Omental fat pad (tissue), 4 donors: ENCODE measurements at places on chromosomes 1 and 21. TPM values are rescaled to one million over a fixed set of nuclear protein-coding genes. Genes with fewer than 3 reads are reported as not detected.

Gene LCE2C
- not detected for total RNA-seq

Gene RWDD3
- total RNA-seq, result 5.2 TPM

Gene TXNIP
- 2,478 TPM for total RNA-seq

Gene PM20D1
- 0.63 TPM for total RNA-seq

Gene BEND5
- 1.5 TPM for total RNA-seq

Gene AQP10
- total RNA-seq, result not detected

Gene A3GALT2
- not detected for total RNA-seq

Gene NBPF4
- not detected for total RNA-seq

Gene FALEC
- not detected for total RNA-seq

Gene SLAMF7
- 2.0 TPM for total RNA-seq

- no peak for DNase-seq
These were observed 19.3 kb upstream of the TBX19 start for GRCh38 chr1:168261390-168261789.

- no peak for DNase-seq
These were observed 51.1 kb downstream of the FAM163A start for GRCh38 chr1:179794146-179794545.

DNA sequence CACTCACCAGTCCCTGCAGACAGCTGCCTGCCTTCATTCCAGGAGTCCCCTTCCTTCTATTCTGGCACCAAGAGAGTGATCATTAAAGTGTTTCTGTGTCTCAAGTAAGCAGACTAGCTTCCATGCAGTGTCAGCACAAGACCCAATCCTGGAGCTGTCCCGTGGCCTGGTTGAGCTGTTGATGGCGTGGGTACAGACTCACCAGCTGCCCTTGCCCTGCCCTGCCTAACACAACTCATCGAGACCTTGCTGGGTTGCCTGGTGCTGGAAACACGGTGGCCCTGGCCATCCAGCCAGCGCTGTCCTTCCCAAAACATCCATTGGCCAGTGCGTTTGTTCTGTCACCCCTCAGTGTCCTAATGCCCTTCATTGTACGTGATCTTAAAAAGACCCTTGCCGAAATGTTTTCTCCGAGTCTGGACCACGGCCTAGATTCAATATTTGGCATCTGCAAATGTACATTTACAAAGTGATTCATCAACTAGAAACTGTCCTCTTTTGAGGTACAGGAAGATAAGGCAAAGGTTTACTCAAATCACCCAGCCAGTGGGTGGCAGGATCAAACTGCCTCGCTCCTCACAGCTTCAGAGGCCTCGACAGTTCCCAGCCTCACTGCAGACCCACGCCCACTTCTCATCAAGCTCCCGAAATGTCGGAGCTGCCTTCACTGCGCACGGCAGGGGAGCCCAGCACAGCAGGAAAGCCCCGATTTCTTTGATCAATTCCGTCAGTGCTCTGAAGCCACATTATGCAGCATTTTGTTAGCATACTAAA lies 494.2 kb downstream of the KIF26B start:
- DNase-seq, result no peak

DNA sequence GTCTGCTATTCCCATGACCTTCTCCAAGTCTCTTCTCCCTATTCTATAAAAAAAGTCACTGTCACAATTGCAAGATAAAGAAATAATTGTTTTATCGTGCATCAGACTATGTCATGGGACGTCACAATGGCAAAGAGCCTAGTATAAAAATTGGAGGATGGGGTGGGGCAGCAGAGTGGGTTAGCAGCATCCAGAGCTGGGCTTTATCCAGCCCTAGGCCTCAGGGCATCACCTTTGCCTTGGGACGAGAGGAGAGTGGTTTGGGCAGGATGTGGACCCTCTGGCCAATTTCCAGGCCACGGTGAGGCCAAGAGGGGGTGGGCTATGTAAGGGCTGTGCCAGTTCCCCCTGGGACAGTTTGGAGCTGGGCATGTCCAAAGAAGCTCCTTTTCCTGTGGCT lies 25.7 kb downstream of the WNT4 start:
- DNase-seq, result no peak

DNA sequence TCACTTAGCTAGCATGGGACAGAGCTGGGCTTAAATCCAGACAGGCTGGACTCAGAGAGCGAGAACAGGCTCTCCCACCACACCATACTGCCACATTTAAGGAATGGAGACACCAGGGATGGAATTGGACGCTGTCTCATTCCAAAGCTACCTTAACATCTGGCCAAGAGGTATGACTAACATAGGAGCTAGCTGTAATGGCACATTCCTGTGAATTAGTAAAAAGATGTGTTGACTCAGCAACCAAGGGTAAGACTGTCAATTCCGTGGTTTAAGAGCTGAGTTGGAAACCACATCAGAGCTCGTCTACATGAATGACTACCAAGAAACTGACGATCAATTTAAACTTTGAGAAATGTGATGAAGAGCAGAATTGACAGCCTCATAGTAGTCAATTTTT lies 8.3 kb upstream of the TNFRSF9 start:
- no peak for DNase-seq

DNA sequence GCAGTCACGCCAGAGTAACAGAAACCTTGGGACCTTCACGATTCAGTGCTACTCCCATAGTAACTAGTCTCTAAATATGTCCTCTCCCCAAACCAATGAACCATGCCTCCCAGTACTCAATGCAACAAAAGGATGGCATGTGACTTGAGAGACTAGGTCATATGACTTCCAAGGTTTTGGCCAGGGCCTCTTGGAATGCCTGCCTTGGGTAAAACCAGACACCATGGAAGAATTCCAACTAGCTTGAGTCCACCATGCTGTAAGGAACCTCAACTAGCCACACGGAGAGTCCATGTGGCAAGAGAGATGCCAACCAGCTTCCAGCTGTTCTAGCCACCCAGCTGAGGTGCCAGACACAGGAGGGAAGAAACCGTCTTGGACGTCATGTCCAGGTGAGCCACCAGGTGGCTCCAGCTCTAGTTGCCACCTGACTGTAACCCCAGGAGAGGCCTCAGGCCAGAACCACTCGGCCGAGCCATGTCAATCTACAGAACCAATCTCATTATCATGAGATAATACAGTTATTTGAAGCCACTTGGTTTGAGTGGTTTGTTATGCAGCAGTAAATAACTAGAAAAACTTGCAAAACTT lies 115.0 kb downstream of the SYF2 start:
- no peak for DNase-seq

- DNase-seq, result no peak
These were observed 9.7 kb upstream of the PMVK start for GRCh38 chr1:154945962-154946850.

DNA sequence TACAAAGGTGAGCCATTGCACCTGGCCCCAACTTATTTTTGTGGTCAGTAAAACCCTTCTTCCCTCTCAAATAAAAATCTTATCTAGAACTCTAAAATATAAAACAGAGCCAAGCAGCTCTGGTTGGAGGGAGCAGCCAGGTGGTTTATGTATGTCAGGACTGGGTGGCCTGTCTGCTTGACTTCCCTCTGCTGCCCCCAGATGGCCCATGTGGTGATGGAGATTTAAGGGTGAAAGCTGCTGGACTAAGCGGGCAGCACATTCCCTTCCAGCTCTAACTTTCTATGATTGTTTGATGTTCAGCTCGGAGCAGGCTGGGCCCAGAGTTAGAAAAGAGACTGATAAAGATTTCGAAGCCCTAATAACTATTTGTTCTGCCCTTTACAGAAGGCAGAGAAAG lies 11.9 kb upstream of the PAQR6 start:
- DNase-seq, result no peak

DNA sequence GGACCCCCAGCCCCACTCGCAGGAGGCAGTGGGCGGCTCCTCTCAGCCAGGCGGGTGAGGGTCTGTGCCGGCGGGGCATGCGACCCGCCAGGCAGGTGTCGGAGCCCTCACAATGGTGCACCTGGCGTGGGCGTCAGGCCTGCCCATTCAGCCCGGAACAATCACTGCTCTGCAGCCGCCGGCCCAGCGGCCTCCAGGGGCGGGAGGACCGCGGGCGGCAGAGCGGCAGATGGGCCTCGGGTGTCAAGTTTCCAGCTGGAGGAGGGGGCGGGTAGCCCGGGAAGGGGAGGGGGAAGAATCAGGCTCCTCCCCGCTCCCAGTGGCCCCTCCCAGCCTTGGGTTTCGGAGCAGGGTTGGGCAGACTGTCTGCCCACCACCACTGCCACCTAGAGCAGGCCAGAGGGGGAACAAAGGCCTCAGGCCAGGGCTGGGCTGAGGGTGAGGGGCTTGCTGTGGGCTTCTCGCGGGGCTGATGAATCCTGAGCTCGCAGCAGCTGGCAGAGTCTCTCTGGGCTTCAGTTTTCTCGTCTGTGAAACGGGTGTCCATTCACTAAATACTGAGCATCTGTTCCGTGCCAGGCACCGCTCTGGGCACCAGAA lies 39.5 kb upstream of the CASZ1 start:
- no peak for DNase-seq

GRCh38 chr1:223486366-223486765 lies 93.2 kb downstream of the CCDC185 start:
- DNase-seq, result no peak

DNA sequence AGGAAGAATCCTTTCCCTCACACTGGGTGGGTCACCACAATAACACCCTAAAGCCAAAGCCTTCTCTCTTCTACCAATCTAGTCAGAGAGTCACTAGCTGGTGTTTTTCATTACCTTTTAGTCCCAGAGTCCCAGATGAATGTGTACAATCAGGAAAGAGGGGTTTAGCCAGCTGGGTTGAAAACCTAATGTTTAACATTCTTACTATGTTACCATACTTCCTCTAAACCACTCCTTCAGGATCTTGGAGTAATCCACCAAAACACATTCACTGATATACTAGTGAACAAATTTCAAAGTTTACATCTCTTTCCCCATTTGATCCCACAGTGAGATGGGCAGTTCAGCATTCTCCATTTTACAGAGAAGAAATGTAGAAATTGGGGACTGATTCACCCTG lies 9.7 kb downstream of the LPAR3 start:
- no peak for DNase-seq

DNA sequence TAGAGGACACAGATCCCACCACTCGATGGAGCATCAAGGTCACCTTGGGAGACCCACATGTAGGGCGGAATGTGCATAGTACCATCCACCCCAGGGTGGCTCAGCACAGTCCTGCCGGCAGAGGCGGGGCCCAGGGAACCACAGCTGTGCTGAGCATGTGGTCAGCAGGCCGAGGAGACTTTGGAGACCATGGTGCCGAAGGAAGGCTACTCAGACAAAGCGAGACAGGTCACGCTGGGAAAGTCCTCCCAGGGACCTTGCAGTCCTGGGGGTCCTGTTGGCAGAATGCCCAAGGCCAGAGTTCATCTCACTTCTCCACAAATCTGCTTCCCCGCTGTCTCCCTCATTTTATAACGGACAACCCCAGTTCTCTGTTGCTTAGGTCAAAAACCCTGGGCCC lies 22.5 kb downstream of the WNT3A start:
- DNase-seq, result no peak

GRCh38 chr1:5709461-5709975 lies 282.7 kb downstream of the NPHP4 start:
- DNase-seq, result no peak

GRCh38 chr1:58727364-58727763 lies 27.5 kb upstream of the MYSM1 start:
- no peak for DNase-seq

- DNase-seq, result no peak
These were observed 232.3 kb downstream of the GPR52 start for GRCh38 chr1:174680101-174680500.

GRCh38 chr1:181124291-181124751 lies 35.8 kb downstream of the IER5 start:
- DNase-seq, result no peak
